Dorsolateral prefrontal cortex (tissue), 122 donors: ENCODE measurements at places on chromosomes 3 and 15. TPM values are rescaled to one million over a fixed set of nuclear protein-coding genes. Genes with fewer than 3 reads are reported as not detected.

Gene CPLX3
- 3.2 TPM for total RNA-seq

Gene TMCO5A
- total RNA-seq: not detected

Gene MEX3B
- 4.0 TPM for total RNA-seq

Gene RAB6B
- 441 TPM for total RNA-seq

Gene ANKRD63
- 1.2 TPM for total RNA-seq

Gene BUB1B
- 2.9 TPM for total RNA-seq

Gene ARRDC4
- 31.4 TPM for total RNA-seq

Gene TGM4
- total RNA-seq: not detected

Gene GATA2
- total RNA-seq: 3.3 TPM

Gene ITGA11
- total RNA-seq: 3.4 TPM

Gene CMTM8
- total RNA-seq: 3.1 TPM

Gene GNAT1
- not detected for total RNA-seq

Gene ZNF619
- 13.2 TPM for total RNA-seq

Gene DLL4
- total RNA-seq: 8.2 TPM

Gene CFAP20DC
- total RNA-seq: 2.8 TPM

Gene OSTN
- total RNA-seq: 0.86 TPM

Gene RYR3
- total RNA-seq: 58.7 TPM

Gene OIP5
- total RNA-seq: 2.1 TPM

Gene SLC51A
- 0.75 TPM for total RNA-seq

Gene PLCL2
- 33.6 TPM for total RNA-seq

Gene RBPMS2
- total RNA-seq: 9.1 TPM

Gene PTX3
- total RNA-seq: 0.65 TPM

Gene XYLB
- 14.9 TPM for total RNA-seq

Gene BMF
- 4.4 TPM for total RNA-seq

Gene MESP1
- total RNA-seq: 16.0 TPM

Gene KLF15
- 55.3 TPM for total RNA-seq
